ENCODE measurements at places on chromosomes 7 and 10. TPM values are rescaled to one million over a fixed set of nuclear protein-coding genes. Genes with fewer than 3 reads are reported as not detected.

DNA sequence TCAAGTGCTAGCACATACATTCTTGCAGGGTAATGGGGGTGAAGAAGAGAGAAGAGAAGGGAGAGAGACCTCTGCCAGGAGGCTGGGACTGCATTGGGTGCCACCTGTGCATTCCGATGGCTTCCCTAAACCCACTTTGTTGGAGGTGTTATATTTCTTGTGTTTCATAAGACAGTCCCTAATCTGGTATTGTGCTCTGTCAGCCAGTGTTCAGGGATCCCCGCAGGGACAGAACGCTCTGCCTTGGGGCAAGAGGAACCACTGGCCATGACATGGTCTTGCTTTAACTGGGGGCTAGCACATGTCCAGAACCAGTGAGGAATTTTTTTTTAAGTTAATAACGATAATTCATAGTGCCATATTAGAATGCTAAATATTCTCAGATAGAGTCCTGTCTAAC is 365.2 kb upstream of the GALNT17 start:
- no peak for DNase-seq

DNA sequence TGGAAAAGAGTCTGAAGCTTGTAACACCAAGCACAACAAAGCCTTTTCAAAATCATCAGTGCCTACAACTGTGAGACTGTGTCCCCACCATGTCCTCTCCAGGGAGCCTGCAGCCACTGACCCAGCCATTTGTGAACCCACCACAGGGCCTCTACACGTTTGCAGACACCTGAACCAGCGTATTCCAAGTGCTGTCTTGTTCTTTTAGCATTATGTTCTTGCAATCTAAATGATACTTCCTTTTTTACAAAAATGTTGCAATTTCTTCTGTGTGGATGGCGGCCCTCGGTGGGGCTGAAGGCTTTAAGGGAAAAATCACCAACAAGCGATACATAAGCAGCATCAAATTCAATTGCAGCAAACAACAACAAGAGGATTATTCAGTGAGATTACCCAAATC is 403.2 kb upstream of the MGMT start:
- no peak for DNase-seq

DNA sequence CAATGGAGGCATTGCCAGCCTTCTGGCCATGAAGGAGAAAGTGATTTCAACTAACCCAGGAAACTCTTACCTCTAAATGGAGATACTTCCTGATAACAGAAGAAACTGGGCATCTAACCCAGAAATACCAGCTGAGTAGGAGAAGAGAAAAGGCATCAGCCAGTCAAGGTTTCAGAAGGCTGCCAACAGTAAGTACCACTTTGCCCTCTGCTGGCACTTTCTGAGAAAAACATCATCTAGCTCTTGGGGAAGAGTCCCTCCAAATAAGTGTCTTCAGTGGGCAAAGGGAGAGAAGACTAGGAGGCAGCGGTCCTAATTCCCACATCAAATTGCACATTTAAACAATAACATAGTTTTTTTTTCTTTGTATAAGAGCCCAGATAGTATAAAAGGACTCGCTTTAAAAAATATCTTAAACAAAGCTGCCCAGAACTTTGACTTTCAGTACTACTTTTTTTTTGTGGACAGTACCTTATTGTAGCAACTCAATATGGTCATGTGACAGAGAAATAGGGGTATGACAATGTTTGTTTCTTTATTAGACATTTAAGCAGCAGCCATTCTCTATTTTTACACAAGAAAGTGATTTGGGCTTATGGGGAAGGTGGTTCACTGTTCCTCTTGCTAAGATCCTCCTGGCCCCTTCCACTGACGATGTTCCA is 157.3 kb downstream of the CTTNBP2 start:
- peak; percentile 57 for DNase-seq

The BNIP3 gene
- total RNA-seq, result 16.5 TPM

The RGS10 gene
- 22.6 TPM for total RNA-seq

- DNase-seq, result peak; percentile 49
These were observed 1180.3 kb downstream of the TYW1 start for GRCh38 chr7:68176974-68177373.
